ENCODE measurements at places on chromosomes 4 and X.

DNA sequence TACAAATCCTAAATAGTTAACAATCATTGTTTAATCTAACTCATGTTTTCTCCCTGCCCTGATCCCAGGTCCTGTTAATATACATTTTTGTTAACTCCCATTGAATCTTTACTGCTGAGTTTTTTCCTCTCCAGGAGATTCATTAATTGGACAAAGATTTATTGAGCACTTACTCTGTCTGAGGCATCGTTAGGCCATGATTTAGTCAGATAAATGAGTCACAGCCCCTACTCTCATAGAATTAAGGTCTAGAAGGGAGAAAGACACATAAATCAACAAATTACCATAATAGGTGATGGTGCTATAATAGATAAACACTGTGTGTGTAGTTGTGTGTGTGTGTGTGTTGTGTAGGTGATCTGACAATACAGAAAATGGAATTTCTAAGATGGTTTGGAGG is 112.5 kb downstream of the MAPK10 start:
- no peaks in the 10 kb centered on the region for H3K4me1 ChIP-seq
- no peaks in the 10 kb centered on the region for H3K27me3 ChIP-seq
- no peak for DNase-seq
- H3K36me3 ChIP-seq, result no peaks in the 10 kb centered on the region

GRCh38 chrX:153805436-153805835 is 11.0 kb downstream of the SSR4 start:
- H3K4me3 ChIP-seq, result no peak overlapping the region
- no peak for DNase-seq
- H3K27ac ChIP-seq, result no peak overlapping the region
- no peaks in the 10 kb centered on the region for H3K27me3 ChIP-seq

- H3K4me1 ChIP-seq, result no peaks in the 10 kb centered on the region
- H3K27ac ChIP-seq, result no peak overlapping the region
- no peaks in the 10 kb centered on the region for H3K36me3 ChIP-seq
- no peaks in the 10 kb centered on the region for H3K27me3 ChIP-seq
- DNase-seq, result no peak
These were observed 405.2 kb downstream of the PPARGC1A start for GRCh38 chr4:23484689-23485088.

DNA sequence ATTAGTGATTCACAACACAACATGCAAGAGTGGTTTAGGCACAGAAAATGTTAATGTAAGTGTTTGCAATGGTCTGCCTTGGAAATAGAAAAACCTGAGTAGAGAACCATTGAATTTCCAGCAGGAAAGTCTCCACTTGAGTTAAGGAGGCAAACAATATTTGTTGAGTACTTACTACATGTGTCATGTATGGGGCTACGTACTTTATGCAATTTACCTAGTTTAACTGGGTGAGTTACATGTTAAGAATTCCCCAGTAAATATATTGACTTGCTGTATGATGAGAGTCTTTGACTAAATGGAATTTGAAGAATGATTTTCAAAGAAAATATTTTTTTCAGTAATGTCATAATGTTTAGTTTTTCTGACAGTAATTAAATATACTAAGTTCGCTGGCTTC is 7.8 kb upstream of the NPNT start:
- no peak for DNase-seq
- no peaks in the 10 kb centered on the region for H3K4me1 ChIP-seq
- no peak overlapping the region for H3K27ac ChIP-seq
- H3K27me3 ChIP-seq, result no peaks in the 10 kb centered on the region

GRCh38 chrX:135981668-135982067 is 3.6 kb upstream of the SLC9A6 start:
- no peak overlapping the region for H3K4me3 ChIP-seq
- H3K36me3 ChIP-seq, result no peaks in the 10 kb centered on the region
- H3K27me3 ChIP-seq, result no peaks in the 10 kb centered on the region
- H3K4me1 ChIP-seq, result peaks cover 3% of the 10 kb centered on the region

- no peaks in the 10 kb centered on the region for H3K27me3 ChIP-seq
- no peak overlapping the region for H3K27ac ChIP-seq
- no peaks in the 10 kb centered on the region for H3K36me3 ChIP-seq
- DNase-seq, result no peak
- H3K4me3 ChIP-seq, result no peak overlapping the region
These were observed 299.3 kb downstream of the KCTD8 start for GRCh38 chr4:44149282-44149681.

DNA sequence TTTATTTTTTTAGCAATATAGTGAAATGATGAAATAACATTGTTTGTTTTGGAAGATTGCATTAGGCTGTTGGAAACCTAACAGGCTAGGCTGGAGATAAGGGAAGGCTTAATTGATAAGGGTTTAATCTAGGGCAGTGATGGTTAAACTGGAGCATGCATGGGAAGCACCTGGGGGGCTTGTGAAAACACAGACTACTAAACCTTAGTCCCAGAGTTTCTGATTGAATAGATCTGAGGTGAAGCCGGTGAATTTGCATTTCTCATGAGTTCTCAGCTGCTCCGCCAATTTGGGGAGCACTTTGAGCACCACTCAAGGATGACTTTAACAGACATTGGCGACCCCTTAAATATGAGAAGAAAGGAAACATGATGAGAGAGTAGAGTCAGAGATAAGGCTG is 11.5 kb downstream of the STK26 start:
- no peaks in the 10 kb centered on the region for H3K36me3 ChIP-seq
- H3K27me3 ChIP-seq, result no peaks in the 10 kb centered on the region
- DNase-seq, result no peak
- H3K4me1 ChIP-seq, result no peaks in the 10 kb centered on the region

DNA sequence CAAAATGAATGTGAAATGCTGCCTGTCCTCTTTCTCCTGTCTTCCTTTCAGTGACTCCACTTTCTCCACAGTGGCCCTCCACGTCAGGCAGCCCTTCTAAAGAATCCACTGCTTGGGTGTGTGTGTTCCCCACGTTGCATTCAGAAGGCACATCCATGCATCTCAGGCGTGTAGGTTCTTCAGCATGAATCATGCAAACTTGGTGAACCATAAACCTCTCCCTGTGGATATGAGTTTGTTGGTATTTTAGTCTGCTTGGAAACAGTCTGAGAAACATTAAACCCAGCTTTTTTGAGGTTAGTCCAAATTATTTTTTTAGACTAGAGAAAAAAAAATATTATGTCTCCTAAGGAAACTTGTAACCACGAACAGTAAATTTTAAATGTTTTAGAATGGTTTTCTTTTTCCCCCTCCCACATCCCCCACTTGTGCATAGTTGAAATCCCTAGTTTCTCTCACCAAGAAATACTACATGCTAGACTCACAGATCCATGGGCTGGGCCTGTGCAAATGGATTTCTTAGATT is 251.6 kb downstream of the CBR4 start:
- no peak for DNase-seq
- no peaks in the 10 kb centered on the region for H3K27me3 ChIP-seq
- no peaks in the 10 kb centered on the region for H3K36me3 ChIP-seq
- H3K4me3 ChIP-seq, result no peak overlapping the region
- H3K27ac ChIP-seq, result peak overlapping the region; percentile 57

- no peaks in the 10 kb centered on the region for H3K27me3 ChIP-seq
- H3K27ac ChIP-seq, result no peak overlapping the region
- H3K4me1 ChIP-seq, result no peaks in the 10 kb centered on the region
- no peaks in the 10 kb centered on the region for H3K36me3 ChIP-seq
These were observed 29.3 kb upstream of the LRAT start for GRCh38 chr4:154714339-154715040.

- no peaks in the 10 kb centered on the region for H3K36me3 ChIP-seq
- H3K4me1 ChIP-seq, result no peaks in the 10 kb centered on the region
- no peak overlapping the region for H3K4me3 ChIP-seq
- no peak overlapping the region for H3K27ac ChIP-seq
- DNase-seq, result no peak
These were observed 82.6 kb downstream of the LUZP4 start for GRCh38 chrX:115372152-115372551.

DNA sequence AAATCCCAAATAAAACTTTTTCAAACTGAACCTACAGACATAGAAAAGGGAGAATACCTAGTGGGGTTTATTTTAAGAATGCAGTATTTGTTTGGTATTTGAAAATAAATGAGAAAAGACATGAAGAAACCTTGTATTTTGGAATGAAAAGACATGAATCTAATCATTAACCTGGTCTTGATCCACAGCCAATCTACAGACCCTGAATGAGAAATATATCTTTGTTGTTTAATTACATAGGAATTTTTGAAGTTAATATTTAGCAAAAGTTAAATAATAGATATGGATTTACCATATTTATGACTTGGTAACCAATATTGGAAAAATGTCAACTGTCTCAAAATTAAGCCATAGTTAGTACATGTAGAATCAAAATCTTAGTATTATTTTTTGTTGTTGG is 76.8 kb downstream of the MAGEA10 start:
- no peaks in the 10 kb centered on the region for H3K27me3 ChIP-seq
- no peak overlapping the region for H3K27ac ChIP-seq
- H3K36me3 ChIP-seq, result no peaks in the 10 kb centered on the region
- no peaks in the 10 kb centered on the region for H3K4me1 ChIP-seq

- DNase-seq, result no peak
- H3K27me3 ChIP-seq, result no peaks in the 10 kb centered on the region
- H3K27ac ChIP-seq, result no peak overlapping the region
- H3K4me3 ChIP-seq, result peak overlapping the region; percentile 61
- peaks cover 6% of the 10 kb centered on the region for H3K4me1 ChIP-seq
These were observed 1.1 kb downstream of the SOWAHB start for GRCh38 chr4:76896614-76897535.

DNA sequence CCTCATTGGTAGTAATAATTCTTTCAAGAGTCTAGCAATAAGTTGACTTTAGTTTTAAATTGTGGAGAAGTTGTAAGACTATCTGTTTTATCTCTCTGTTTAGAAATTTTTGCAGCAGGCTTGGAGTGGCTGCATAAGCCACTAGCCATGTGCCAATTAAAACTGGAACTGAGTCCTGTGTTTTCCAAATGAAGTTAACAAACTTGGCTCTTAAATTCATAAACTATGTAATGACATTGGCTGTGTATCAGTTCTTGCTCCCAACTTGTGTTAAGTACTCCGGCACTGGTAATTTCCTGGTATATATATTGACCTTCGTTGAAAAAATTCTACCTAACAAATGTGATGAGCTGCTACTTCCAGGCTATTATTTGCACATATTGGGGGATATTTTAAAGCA is 420.4 kb downstream of the GBA3 start:
- H3K27me3 ChIP-seq, result no peaks in the 10 kb centered on the region
- no peak for DNase-seq
- no peaks in the 10 kb centered on the region for H3K36me3 ChIP-seq
- H3K4me1 ChIP-seq, result no peaks in the 10 kb centered on the region
- H3K4me3 ChIP-seq, result no peak overlapping the region
- H3K27ac ChIP-seq, result no peak overlapping the region

DNA sequence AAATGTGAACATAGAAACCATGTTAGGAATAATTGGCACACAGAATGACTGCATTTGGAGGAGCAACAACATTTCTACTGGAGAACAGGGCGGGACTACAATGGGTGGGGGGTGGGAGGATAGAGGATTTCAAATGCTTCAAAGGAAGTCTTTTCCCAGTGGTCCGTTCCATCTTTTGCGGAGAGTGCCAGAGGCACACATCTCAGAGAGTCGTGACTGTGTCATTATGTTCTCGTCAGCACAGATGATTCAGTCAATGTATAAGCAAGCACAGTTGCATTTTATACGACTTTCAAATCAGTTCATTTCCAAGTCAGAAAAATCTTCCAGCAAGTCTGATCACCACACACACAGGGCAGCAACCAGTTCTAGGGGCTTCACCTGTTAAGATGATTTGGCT is 22.7 kb upstream of the GPR50 start:
- H3K27ac ChIP-seq, result no peak overlapping the region
- no peaks in the 10 kb centered on the region for H3K27me3 ChIP-seq
- DNase-seq, result no peak
- H3K4me1 ChIP-seq, result no peaks in the 10 kb centered on the region
- no peak overlapping the region for H3K4me3 ChIP-seq
- no peaks in the 10 kb centered on the region for H3K36me3 ChIP-seq

DNA sequence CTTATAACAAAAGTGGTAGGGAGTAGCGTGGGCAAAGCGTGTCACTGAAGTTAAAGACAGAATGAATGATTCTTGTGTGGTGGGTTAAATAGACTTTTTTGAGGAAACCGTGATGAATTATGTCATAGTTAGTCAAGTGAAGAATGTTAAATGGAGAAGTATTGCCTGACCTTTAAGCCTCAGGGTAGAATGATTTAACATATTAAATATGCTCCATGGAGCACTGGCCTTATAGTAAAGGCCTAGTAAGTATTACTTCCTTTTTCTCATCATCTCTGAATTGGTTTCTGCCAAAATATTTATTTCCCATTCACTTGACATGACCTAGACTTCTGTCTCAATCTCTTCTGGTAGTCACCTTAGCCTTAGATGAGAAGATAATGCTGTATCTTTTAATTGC is 23.7 kb downstream of the MAGEB1 start:
- H3K27me3 ChIP-seq, result no peaks in the 10 kb centered on the region
- DNase-seq, result no peak
- no peak overlapping the region for H3K27ac ChIP-seq
- H3K4me3 ChIP-seq, result no peak overlapping the region

- no peaks in the 10 kb centered on the region for H3K4me1 ChIP-seq
- no peak for DNase-seq
- H3K36me3 ChIP-seq, result no peaks in the 10 kb centered on the region
- no peak overlapping the region for H3K4me3 ChIP-seq
- H3K27ac ChIP-seq, result no peak overlapping the region
These were observed 499.1 kb downstream of the FSTL5 start for GRCh38 chr4:161664740-161665139.

- H3K27ac ChIP-seq, result no peak overlapping the region
- no peak overlapping the region for H3K4me3 ChIP-seq
- no peaks in the 10 kb centered on the region for H3K36me3 ChIP-seq
- H3K4me1 ChIP-seq, result no peaks in the 10 kb centered on the region
These were observed 106.1 kb downstream of the PDGFC start for GRCh38 chr4:156865451-156865850.

DNA sequence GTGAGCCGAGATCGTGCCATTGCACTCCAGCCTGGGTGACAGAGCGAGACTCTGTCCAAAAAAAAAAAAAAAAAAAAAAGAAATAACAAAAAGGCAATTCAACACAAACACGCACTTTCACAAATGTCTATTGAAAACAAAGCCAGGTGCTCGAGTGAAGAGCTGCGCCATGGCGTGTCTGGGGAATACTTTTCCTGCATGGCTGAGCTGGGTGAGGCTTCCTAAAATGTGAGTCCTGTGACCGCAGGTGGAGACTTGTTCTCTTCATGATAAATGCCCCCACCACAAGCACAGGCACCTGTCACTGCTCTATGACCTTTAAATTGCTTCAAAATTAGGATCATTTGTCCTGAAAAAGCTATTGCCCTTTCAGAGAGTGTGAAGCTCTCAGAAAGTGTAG is 4.0 kb upstream of the ABLIM2 start:
- no peaks in the 10 kb centered on the region for H3K27me3 ChIP-seq
- no peak overlapping the region for H3K27ac ChIP-seq
- DNase-seq, result no peak
- peaks cover 13% of the 10 kb centered on the region for H3K4me1 ChIP-seq
- H3K36me3 ChIP-seq, result no peaks in the 10 kb centered on the region
- no peak overlapping the region for H3K4me3 ChIP-seq

- no peaks in the 10 kb centered on the region for H3K27me3 ChIP-seq
- no peaks in the 10 kb centered on the region for H3K36me3 ChIP-seq
- H3K4me1 ChIP-seq, result no peaks in the 10 kb centered on the region
- H3K27ac ChIP-seq, result no peak overlapping the region
- no peak overlapping the region for H3K4me3 ChIP-seq
These were observed 1280.8 kb downstream of the PCDH7 start for GRCh38 chr4:32000846-32001488.

Measured in ascending aorta (tissue), 2 donors.